CD4-positive, alpha-beta T cell treated with Interferon gamma for 1 hour (primary cell): ENCODE measurements at places on chromosomes 11 and 22.
A peak's percentile ranks its signal among the peaks of the same experiment; 100 is the strongest.

GRCh38 chr11:18703001-18703763, 4.6 kb downstream of the TMEM86A start:
- no peak for DNase-seq

GRCh38 chr22:21797444-21798221, 62.0 kb upstream of the YPEL1 start:
- no peak for DNase-seq

DNA sequence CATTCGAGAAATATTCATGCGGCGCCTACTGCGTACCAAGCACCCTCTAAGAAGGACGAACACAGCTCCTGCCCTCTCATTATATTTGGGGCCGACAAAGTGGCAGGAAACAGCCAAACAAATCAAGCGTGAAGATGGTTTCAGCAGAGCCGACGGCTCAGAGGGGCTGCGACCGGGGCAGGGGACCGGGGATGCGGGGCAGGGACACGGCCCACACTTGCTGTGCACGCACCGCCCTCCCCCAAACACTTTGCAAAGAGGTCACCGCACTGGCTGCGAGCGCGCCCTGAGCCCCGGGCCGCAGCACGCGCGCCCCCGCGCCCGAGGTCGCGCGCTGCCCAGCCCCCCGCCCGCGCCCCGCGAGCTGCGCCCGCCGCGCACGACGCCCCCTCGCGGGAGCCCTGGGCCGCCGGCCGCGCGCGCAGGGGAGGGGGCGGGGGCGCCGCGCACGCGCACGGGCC, 255 bp upstream of the SYNGR1 start:
- DNase-seq = peak; percentile 25

GRCh38 chr11:107316426-107316825, 141.2 kb downstream of the CWF19L2 start:
- DNase-seq = no peak

DNA sequence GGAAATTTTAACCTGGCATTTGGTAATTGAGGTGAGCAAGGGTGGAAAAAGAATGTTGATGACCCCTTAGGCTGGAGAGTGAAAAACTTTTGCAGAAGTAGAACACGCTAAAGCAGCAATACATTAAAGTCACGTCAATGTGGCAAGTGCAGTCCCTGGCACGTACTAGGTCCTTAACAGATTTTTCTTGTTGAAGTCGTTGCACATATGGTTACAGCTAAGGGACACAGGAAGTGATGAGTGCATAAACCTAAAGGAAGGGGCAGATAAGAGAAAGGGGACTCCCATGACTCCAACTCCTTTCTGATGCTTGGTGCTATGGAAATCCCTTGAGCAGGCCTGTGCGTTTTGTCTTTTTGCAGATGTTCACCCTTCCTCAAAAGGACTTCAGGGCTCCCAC, 1.2 kb downstream of the ACCS start:
- DNase-seq = no peak

DNA sequence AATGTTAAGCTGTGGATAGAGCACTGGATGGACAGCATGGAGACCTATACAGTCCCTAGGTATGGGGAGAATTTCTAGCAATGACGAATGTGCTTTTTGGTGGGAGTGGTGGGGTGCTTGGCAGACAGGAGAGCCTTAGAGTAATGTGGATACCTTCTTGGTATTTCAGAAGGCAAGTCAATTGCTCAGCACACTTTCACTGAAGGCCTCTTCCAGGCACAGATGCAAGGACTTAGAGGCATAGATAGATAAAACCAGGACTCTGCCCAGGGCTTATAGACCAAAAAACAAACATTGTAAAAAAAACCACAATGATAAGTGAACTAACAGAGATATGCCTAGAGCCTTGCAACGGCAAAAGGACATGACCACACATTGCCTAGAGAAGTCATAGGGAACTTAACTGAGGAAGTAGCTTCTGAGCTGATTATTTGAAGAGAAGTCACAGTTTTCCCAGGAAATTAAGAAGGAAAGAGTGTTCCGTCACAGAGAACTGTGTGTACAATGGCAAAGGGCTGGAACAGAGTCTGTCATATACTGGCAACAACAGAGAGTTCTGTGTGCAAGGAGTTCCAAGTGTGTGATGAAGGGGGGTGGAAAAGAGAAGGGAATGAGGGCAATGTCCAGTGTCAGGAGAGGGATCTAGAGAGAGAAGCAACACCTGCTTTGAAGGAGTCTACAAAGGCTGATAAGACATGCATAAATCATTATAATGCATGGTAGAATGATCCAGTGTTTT, 65.9 kb upstream of the PICALM start:
- DNase-seq = no peak

DNA sequence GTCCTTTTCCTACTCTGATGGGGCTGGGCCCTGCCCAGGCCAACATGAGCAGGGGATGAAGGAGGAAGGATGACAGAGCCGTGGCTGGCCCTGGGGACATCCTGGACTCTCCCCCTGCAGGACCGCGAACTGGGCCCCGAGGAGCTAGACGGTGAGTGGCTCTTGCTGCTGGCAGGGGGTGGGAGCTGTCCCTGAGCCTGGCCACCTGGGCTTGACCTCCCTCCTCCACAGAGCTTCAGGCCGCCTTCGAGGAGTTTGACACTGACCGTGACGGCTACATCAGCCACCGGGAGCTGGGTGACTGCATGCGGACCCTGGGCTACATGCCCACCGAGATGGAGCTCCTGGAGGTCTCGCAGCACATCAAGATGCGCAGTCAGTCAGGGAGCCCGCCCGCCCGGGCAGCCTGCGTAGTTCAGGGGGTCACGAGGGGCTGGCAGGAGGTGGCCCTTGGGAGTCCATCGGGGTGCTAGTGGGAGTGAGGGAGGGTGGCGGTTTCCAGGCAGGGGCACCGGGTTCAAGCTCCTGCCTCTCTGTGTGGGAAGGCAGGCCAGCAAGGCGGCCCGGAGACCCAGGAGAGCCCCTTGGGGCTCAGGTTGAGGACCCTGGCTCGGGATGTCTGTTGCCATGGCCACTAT, 1.0 kb downstream of the CABP4 start:
- no peak for DNase-seq

DNA sequence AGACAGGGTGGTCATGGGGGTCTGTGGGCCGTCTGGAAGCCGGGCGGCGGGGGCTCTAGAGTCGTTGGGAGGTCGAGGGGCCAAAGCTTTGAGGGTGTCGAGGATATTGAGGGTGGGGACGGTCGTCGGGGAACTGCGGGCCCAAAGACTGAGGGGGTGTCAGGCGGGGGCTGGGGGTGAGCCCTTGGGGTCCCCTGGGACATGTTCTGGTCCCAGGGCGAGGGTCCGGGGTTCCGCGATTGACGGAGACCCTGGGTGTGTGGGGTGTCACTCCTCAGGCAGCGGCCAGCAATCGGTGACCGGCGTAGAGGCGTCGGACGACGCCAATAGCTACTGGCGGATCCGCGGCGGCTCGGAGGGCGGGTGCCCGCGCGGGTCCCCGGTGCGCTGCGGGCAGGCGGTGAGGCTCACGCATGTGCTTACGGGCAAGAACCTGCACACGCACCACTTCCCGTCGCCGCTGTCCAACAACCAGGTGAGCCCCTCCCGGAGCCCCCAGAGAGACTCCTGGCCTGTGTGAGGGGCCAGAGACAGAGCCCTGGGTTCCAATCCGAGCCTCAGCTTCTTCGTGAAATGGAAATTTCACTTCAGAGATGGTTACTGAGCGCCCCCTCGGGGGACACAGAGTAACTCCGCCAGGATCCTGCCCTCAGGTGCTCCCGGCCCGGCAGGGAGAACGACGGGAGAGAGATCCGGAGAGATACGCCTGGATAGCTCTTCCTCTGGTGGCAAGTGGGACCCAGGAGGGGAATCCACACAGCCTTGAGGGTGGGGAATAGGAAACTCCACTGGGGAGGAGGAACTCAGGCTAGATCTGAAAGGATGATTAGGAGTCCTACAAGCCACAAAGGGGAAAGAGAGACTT, 714 bp downstream of the SDF2L1 start:
- DNase-seq = peak; percentile 44

DNA sequence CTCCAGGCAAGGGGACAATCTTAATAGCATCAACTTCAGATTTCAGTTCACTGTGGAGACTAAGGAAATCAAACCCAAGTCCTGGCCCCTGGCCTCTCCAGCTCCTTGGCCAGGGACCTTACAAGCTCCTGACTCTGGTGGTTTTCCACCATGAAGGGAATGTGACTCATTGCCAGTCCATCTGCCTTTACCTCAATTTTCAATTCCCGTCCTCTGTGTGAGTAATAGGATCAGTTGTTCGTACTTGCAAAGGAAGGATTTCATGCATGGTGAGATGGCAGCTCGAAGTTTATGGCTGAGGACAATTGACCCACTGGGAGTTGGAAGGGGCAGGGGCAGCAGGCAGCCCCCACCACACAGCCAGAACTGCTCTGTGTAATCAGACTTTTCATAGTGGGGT, 42.5 kb downstream of the INSC start:
- DNase-seq = no peak

GRCh38 chr22:48781391-48781790, 1046.3 kb downstream of the BRD1 start:
- DNase-seq = no peak

DNA sequence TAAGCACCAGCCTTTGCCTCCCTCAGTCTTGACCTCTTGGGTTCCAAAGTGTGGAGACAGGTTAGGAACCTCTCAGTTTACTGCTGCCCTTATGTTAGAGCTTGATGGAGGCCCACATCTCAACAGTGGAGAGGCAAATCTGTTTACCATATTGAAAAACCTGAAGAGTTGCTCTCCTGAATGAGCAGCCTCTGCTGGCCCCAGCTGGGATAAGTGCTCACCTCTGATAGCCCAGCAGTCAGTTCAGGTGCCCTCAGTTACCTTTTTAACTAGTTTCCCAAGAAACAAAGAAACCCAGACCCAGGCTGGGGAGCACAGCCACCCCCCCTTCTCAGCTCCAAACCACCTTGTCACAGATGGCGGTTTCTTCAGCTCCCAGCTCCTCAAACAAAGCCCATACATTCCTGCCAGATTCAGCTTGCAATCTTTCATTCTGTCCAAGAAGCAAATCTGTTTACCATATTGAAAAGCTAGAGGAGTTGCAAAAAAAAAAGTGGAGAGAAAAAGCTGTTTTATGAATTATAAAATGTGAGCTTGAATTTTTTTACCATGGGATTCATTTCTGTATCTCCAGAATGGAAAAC, 57.2 kb downstream of the PPFIBP2 start:
- DNase-seq = no peak

- no peak for DNase-seq
Measured at GRCh38 chr11:118615282-118615975, 8.0 kb downstream of the PHLDB1 start.
